MM.1S (cell line): ENCODE measurements at places on chromosomes 6 and 20.
A peak's percentile ranks its signal among the peaks of the same experiment; 100 is the strongest.

DNA sequence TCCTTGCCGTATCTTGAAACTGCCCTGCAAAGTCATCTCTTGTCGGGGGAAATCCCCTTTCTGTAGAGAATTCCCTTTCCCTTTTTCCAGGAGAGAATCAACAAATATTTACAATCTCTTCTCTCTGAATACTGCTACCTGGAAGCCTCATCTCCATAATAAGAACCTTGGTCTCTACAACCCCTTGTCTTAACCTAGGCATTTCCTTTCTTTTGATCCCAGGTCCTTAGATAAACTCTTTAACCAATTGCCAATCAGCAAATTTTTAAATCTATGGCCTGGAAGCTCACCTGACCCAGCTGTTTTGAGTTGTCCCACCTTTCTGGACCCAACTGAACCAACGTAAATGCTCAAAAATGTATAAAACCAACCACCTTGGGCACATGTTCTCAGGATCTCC is 30.6 kb upstream of the SEC63 start:
- H3K36me3 ChIP-seq, result no peaks in the 10 kb centered on the region
- H3K4me1 ChIP-seq, result no peaks in the 10 kb centered on the region
- no peak for DNase-seq

DNA sequence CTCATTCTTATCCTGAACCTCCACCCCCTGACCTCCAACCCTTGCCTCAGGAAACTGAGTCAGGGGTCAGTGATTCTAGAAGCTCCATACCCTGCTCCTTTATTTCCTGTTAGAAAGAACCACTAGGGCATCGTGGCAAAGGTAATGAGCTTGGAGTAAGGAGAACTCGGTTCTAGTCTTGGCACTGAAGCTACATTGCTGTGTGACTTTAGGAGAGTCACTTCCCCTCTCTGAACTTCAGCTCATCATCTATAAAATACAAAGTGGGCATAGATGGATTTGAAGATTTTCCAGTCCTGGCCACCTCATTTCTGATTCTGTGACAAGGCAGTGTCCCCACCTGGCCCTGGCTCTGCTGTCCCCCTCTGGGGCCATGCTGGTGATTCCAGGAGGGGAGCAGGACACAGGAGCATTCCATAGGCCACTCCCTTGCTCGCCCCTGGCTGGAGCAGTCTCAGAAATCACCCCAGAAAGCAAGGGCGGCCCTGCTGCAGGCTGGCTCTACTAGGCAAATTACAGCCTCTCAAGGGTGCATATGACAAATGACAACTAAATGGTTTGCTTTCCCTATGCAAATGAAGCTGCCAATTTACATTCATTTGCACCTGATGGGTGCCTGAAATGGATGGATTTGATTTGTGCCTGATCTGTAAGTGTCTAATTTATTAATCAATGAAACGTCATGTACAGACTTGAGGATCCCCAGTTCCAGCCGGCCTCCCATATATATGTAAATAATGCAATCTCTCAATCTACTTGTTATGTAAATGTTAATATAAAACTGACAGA is 62.2 kb downstream of the LRFN2 start:
- H3K27me3 ChIP-seq, result no peaks in the 10 kb centered on the region
- H3K36me3 ChIP-seq, result no peaks in the 10 kb centered on the region
- no peak overlapping the region for H3K4me3 ChIP-seq

DNA sequence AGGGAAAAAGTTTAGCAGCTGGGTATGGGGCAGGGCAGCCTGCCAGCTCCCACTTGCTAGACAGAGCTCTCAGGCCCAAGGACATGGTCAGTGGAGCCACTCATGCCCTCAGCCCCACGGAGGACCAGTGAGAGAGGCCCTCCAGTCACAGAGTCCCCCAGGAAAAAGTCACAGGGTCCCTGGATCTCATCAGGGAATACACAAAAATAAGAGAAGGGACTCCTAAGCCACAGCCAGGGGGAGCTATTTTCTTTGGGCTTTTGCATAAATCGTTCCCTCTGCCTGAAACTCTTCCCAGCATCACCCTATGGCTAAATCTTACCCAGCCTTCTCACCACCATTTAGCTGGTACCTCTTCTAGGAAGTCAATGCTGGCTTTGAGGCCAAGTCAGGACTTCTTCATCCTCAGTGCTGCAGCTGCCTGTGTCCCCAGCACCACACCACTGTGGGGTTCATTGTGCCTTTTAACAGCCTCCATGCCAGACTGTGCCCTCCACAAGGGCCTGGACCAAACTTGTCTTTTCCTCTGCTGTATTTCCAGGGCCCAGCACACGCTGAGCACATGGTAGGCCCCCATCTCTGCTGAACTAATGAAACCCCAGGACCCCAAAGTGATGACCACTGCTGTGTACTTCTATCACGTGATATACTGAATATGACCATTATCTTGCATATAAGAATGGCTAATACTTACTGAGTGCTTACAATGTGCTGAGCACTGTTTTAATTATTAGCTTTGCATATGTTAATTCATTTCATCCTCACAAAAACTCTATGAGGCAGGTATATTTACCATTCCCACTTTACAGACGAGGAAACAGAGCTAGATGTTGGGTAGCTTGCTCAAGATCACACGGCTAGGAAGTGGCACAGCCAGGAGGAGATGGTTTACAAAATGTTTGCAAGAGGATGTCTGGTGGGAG is 2.0 kb downstream of the ZNF335 start:
- peak overlapping the region; percentile 94 for H3K4me3 ChIP-seq
- H3K4me1 ChIP-seq, result peaks cover 17% of the 10 kb centered on the region
- no peaks in the 10 kb centered on the region for H3K27me3 ChIP-seq
- peak overlapping the region; percentile 0; the same call in 1 of the 2 replicates for H3K27ac ChIP-seq
- H3K36me3 ChIP-seq, result no peaks in the 10 kb centered on the region; the same call in none of the 2 replicates

GRCh38 chr20:48040491-48040890 is 255.2 kb upstream of the SULF2 start:
- no peaks in the 10 kb centered on the region for H3K27me3 ChIP-seq
- peaks cover 17% of the 10 kb centered on the region for H3K4me1 ChIP-seq
- no peak overlapping the region for H3K4me3 ChIP-seq
- DNase-seq, result no peak
- no peaks in the 10 kb centered on the region for H3K36me3 ChIP-seq
- H3K27ac ChIP-seq, result no peak overlapping the region

DNA sequence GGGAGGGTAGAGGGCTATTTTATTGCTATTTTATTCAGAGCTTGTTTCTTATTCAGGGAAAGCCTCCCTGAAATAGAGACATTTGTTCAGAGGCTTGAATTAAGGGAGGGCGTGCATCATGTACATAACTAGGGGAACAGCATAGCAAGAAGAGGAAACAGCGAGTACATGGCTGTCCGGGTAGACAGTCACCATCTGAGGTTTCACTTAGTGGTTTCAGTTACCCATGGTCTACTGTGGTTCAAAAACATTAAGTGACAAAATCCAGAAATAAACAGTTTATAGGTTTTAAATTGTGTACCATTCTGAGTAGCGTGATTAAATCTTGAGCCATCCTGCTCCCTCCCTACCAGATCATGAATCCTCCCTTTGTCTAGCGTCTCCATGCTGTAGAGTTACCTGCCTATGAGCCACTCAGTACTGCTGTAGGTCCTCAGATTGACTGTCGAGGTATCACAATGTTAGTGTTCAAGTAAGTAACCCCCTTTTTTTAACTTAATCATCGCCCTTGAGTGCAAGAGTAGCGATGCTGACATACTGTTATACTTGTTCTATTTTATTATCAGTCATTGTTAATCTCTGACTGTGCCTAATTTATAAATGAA is 791.5 kb downstream of the TFAP2A start:
- no peak overlapping the region for H3K4me3 ChIP-seq
- no peaks in the 10 kb centered on the region for H3K27me3 ChIP-seq
- no peaks in the 10 kb centered on the region for H3K36me3 ChIP-seq
- no peak overlapping the region for H3K27ac ChIP-seq

DNA sequence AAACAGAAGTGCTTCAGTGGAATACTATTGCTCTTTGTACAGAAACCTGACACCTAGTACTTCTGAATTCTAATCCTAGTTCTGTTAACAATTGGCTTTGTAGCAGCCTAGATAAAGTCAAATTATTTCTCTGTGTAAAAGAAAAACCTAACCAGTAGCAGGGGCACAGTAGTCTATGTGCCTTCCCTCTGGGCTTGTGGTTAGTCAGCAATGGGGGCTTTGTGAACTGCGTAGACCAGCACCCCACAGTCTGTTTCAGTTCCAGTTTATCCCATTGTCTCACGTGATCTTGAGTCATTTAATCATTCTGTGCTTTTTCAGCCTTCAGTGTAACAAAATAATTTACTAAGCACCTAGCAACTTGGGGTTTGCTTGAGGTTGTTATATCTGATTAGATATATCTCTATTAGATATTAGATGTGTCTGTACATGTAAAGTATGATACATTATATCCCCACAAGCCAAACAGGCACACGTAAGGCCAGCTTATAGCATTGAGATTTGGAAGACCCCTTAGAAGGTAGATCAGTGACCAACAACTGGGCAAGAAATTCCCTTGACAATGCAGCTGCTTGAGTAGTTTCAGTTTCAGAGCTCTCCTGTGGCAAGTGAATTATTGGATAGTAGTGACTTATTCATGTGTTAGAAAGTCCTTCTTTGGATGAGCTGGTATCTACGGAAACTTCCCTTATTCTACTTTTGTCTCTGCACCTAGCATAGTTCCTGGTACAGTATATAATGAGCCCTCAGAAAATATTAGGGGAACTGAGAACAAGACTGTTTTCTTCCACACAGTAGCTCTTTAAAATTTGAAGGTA is 27.9 kb upstream of the CCR6 start:
- peak overlapping the region; percentile 90 for H3K27ac ChIP-seq
- no peaks in the 10 kb centered on the region for H3K36me3 ChIP-seq
- no peaks in the 10 kb centered on the region for H3K27me3 ChIP-seq
- H3K4me1 ChIP-seq, result peaks cover 18% of the 10 kb centered on the region
- H3K4me3 ChIP-seq, result peak overlapping the region; percentile 57
- DNase-seq, result peak; percentile 30

DNA sequence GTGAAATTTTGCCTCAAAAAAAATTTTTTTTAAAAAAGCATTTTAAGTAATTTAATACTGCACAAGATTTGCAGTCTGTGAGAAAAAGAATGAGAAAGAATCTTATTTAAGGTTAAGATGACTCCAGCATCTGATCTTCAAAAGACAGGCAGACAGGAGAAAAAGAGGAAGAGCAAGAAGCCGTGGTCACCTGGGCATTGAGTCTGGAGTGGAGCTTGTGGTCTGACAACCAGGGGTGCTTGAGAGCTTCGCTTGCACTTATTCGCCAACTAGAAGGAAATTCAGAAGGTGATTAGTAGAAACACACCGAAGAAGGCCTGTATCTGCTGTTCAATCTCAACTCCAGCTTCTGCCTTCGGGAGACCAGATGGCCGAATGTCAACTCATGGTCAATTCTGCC is 75.9 kb downstream of the MYLK4 start:
- no peaks in the 10 kb centered on the region for H3K4me1 ChIP-seq
- no peaks in the 10 kb centered on the region for H3K36me3 ChIP-seq
- no peak for DNase-seq
- no peaks in the 10 kb centered on the region for H3K27me3 ChIP-seq

- 0 out of 2 replicates have a peak, but pooled peaks cover 4% of the 10 kb centered on the region for H3K27me3 ChIP-seq
- no peak for DNase-seq
- no peak overlapping the region for H3K4me3 ChIP-seq
- no peaks in the 10 kb centered on the region for H3K4me1 ChIP-seq
These were observed 7.0 kb downstream of the LBP start for GRCh38 chr20:38353316-38353715.

- DNase-seq, result no peak
- no peak overlapping the region for H3K4me3 ChIP-seq
- no peaks in the 10 kb centered on the region for H3K4me1 ChIP-seq
- H3K27me3 ChIP-seq, result no peaks in the 10 kb centered on the region
- H3K36me3 ChIP-seq, result no peaks in the 10 kb centered on the region
These were observed 175.8 kb upstream of the LRFN2 start for GRCh38 chr6:40762981-40763380.

GRCh38 chr6:150937132-150937906 is 71.8 kb downstream of the MTHFD1L start:
- H3K27ac ChIP-seq, result no peak overlapping the region
- no peaks in the 10 kb centered on the region for H3K27me3 ChIP-seq
- H3K4me1 ChIP-seq, result no peaks in the 10 kb centered on the region
- no peaks in the 10 kb centered on the region for H3K36me3 ChIP-seq

- H3K27ac ChIP-seq, result peak overlapping the region; percentile 97
- H3K4me3 ChIP-seq, result 0 out of 2 replicates have a peak overlapping the region, but pooled peaks have one; percentile 3
- H3K27me3 ChIP-seq, result no peaks in the 10 kb centered on the region
- H3K36me3 ChIP-seq, result no peaks in the 10 kb centered on the region
These were observed 27.4 kb downstream of the RREB1 start for GRCh38 chr6:7134999-7135745.

DNA sequence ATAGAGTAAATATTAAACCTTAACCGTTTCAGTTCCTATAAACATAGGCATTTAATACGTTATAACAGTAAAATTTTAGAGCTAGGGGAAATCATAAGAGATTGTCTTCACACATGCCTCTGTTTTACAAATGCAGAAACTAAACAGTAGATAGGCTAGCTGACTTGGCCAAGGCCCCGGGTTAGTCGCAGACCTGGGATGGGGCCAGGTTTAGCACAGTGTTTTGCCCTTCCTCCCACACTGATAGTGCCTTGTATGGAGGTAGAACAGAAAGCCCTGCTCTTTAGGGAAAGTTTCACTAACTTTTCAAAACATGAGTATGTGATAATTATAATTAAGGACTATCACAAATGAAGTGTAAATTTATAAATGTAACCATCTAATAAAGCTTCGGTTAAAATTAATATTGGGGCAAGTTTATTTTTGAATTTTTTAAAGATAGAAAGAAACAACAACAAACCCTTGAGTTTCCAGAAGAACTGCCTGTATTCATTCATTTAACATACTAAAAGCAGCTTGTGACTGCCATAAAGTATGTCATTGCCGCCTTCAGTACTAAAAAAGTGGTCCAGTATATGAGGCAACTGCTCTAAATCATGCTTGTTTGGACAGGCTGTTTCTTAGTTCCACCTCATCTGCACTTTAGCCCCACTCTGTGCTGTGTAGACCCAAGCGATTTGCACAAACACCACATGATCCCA is 62.5 kb upstream of the LOC128125822 start:
- H3K4me1 ChIP-seq, result no peaks in the 10 kb centered on the region
- H3K27me3 ChIP-seq, result no peaks in the 10 kb centered on the region
- DNase-seq, result no peak
- no peak overlapping the region for H3K27ac ChIP-seq
- H3K36me3 ChIP-seq, result no peaks in the 10 kb centered on the region

DNA sequence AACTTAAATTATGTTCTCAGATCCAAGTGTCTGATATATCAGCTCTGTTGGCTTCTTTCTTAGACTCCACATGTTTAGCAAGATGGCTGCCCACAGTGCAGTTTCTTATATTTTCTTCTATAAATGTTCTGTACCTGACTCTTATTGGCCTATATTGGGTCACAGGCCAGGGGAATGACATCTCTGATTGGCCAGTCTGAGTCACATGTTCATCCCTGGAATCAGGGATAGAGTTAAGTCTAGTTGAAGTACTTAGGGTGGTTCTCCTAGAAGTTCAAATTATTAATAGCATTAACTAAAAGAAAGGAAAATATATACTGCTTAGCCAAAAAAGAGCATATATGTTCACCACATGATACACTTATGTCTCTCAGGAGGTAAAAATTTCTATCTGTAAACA is 105.3 kb upstream of the SLC22A16 start:
- no peak overlapping the region for H3K4me3 ChIP-seq
- no peaks in the 10 kb centered on the region for H3K27me3 ChIP-seq

- H3K27ac ChIP-seq, result no peak overlapping the region
- no peak for DNase-seq
- H3K4me1 ChIP-seq, result no peaks in the 10 kb centered on the region
These were observed 12.9 kb downstream of the SLC13A3 start for GRCh38 chr20:46638134-46638897.
